Activated T-helper 2 cell treated with anti-CD3 and anti-CD28 coated beads, Interferon-gamma antibody, Interleukin-2, Interleukin-4, amounts not matched to agents 10 μg/mL and 5 μg/mL and 100 μg/mL, durations not matched to agents 14 hours and 24 hours and 36 hours (primary cell): ENCODE measurements at places on chromosomes 5 and 9. TPM values are rescaled to one million over a fixed set of nuclear protein-coding genes. Genes with fewer than 3 reads are reported as not detected.

DNA sequence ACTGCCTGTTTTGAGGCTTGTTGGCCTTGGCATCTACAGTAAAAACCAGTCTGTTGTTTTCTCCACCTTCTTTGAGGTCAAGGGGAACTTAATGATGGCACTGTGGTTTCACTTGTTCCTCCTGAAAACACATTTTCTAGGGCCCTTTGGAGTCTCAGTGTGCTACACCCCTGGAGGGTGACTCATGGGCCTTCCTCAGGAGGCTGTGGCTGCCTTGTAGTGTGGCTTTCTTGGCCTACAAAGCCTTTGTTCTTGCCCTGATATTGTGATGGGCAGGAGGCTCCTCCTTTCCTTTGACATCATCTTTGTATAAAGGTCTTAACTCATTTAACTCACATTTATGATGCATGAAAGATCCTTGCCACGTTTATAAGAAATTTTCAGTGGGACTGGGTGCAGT, 56.3 kb upstream of the GPBP1 start:
- peak; percentile 66 for DNase-seq

DNA sequence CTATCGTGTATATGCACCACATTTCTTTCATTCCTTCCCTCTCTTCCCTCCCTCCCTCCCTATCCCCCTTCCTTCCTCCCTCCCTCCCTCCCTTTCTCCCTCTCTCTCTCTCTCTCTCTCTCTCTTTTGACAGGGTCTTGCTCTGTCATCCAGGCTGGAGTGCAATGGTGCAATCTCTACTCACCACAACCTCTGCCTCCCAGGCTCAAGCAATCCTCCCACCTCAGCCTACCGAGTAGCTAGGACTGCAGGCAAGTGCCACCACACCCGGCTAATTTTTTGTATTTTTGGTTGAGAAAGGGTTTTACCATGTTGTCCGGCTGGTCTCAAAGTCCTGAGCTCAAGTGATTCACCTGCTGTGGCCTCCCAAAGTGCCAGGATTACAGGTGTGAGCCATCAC, 1.1 kb upstream of the ANKS6 start:
- DNase-seq = no peak

DNA sequence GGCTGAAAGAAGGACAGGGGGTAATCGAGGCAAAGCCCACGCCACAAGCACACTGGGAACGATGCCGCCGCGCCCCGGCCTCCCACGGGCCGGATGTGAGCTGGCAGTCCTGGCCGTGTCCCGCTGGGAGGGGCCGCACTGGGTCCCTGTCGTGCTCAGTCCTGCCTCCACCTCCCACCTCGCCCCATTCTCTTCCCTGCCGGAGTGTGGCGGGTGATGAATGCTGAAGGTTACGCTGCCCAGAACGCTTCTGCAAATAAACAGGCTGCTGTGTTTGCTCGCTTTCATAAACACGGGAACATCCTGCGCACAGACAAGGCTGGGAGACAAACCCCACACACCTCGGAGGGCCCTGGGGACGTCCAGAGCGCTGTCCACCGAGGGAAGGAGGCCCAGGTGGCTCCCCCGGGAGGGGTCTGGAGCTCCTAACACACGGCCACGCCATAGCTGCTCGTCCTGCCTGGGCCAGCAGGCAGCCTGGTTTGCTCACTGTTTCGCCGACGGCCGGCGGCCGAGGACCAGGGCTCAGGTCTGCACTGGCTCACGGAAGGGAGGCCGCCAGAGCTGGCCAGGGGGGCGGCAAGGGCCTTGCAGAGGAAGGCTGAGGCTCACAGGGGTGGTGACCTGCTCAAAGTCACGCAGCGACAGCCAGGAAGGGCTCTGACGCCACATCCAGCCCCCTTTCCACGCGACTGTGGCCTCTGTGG, 2.3 kb downstream of the DNLZ start:
- DNase-seq = no peak

GRCh38 chr5:95924720-95925377, 36.8 kb downstream of the ELL2 start:
- no peak for DNase-seq

DNA sequence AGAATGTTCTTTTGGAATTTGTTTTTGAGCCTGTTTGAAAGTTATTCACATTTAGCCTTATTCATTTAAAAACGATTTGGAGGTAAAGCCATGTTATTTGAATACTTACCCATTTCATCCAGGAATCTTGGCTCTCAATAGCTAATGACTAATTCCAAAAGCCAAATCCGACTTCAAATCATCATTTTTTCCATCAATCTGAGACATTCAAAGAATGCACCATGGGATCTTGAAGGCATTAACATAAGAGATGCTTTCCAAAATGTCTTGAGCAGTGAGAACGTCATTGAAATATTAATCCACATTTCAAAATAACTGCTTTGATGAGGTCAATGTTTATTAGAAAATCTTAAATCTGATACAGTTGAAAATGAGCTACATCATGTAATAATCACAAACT, 617.0 kb upstream of the RORB start:
- no peak for DNase-seq

- DNase-seq = no peak
Observed at GRCh38 chr5:82549263-82549662, 271.1 kb upstream of the RPS23 start.

- no peak for DNase-seq
Observed at GRCh38 chr9:85717220-85717619, 24.5 kb downstream of the AGTPBP1 start.

DNA sequence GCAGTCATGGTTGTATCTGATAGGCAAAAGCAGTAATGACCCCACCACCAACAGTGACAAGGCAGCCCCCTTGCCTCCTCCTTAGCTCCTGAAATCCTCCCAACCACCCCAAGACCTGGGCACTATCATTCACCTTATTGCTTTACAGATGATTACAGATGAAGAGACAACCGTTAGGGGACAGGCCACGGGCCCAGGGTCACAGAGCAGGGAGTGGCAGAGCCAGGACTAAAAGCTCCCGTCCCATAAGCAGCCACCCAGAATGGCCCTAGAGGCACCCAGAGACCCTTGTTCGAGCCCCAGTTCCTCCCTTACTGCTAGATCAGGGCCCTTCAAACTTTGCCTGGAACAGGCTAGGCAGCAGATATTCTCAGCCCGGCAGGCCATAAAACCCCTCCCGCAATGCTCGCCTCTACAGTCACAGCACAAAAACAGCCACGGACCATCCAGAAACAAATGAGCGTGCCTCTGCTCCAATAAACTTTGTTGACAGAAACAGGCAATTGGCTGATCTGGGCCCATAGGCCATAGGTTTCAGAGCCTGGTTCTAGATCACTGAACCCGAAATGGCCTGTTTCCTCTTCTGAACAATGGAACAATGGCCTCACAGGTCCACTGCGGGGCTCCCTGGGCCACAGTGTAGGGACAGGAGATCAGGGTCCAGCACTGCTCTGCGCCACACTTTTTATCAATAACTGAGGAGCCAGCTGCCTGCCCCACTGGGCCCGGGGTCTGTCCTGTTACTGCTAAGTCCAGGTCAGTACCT, 67.0 kb downstream of the LRSAM1 start:
- no peak for DNase-seq

GRCh38 chr5:72018143-72018803, 89.0 kb upstream of the MAP1B start:
- DNase-seq = peak; percentile 33

- DNase-seq = no peak
Observed at GRCh38 chr5:159928122-159928909, 12.0 kb downstream of the ADRA1B start.

GRCh38 chr5:174532455-174533453, 191.6 kb upstream of the MSX2 start:
- no peak for DNase-seq

- DNase-seq = no peak
Observed at GRCh38 chr5:27336817-27337216, 298.4 kb upstream of the CDH9 start.

- DNase-seq = peak; percentile 36
Observed at GRCh38 chr5:158435161-158435616, 576.2 kb upstream of the CLINT1 start.

- no peak for DNase-seq
Observed at GRCh38 chr5:38463634-38464521, 92.6 kb downstream of the LIFR start.

The GADD45G gene
- total RNA-seq = 18.4 and 19.9 TPM in 2 replicates

The TENT4A gene
- total RNA-seq = 39.4 and 40.1 TPM in 2 replicates

The ANP32B gene
- total RNA-seq = 307 and 323 TPM in 2 replicates

The NKD2 gene
- total RNA-seq = 14.4 TPM in 2 replicates

The PCDHA8 gene
- not detected in 2 replicates for total RNA-seq

The CTSV gene
- total RNA-seq = 0.48 and 0.78 TPM in 2 replicates

The SLIT3 gene
- 8.1 and 9.5 TPM in 2 replicates for total RNA-seq

The HTR4 gene
- total RNA-seq = not detected in 2 replicates

The CDH12 gene
- not detected in 2 replicates for total RNA-seq

The WDR38 gene
- not detected in 2 replicates for total RNA-seq

The FOXD4L4 gene
- 0.11 TPM in 1 of 2 replicates, not detected in the other for total RNA-seq

The OTP gene
- not detected in 2 replicates for total RNA-seq

The C5orf58 gene
- not detected in 2 replicates for total RNA-seq
